ENCODE measurements at places on chromosomes 2 and 18.

DNA sequence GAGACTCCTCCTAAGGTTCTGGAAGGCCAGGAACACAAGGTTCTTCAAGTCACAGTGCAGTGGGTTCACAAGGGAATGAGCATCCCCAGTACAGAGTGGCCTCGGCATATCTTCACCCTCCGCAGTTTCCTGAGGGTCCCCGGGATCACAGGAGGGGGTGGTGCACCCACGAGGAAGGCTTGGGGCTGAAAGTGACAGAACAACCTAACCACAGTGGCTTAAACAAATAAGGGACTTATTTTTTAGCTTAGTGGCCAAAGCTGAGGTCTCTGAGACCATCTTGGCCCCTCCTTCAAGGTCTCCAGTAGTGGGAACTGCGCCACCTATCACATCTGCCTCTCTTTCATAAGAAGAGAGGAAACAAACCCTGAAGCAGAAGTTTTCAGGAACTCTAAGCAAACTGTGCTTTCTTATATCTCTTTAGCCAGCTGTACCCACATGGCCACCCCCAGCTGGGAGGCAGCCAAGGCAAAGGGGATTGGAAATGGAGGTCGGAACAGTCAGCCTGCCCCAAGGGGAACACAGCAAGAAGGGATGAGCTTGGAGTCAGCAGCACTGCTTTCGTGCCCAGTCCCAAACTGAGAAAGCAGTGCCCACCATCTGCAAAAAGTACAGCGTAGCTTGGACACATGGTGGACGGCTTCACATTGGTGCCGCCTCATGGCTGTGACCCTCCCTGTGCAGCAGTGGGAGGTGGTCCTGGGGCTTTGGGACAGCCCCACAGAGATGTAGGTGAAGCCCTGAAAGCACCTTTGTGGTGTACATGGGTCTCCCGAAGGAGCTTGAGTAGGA lies 260.0 kb upstream of the ID2 start:
- DNase-seq = no peak

DNA sequence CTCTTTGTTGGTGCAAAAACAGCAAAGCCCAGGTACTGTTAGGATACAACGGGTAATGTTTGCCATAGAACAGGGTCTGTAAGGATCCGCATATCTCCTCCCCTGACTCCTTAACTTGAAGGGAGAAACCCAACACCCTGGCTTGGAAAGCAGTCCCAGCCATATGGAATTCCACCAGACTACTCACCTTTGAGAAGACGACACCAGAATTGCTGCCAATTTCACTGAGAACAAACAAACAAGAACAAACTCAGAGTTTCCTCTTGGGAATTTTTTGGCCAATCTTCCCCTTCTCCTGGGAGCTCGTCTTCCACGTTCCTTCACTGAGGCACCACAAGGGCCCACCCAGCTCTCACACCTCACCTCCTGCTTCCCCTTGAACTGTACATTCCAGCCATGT lies 29.2 kb downstream of the CAPN14 start:
- no peak for DNase-seq

DNA sequence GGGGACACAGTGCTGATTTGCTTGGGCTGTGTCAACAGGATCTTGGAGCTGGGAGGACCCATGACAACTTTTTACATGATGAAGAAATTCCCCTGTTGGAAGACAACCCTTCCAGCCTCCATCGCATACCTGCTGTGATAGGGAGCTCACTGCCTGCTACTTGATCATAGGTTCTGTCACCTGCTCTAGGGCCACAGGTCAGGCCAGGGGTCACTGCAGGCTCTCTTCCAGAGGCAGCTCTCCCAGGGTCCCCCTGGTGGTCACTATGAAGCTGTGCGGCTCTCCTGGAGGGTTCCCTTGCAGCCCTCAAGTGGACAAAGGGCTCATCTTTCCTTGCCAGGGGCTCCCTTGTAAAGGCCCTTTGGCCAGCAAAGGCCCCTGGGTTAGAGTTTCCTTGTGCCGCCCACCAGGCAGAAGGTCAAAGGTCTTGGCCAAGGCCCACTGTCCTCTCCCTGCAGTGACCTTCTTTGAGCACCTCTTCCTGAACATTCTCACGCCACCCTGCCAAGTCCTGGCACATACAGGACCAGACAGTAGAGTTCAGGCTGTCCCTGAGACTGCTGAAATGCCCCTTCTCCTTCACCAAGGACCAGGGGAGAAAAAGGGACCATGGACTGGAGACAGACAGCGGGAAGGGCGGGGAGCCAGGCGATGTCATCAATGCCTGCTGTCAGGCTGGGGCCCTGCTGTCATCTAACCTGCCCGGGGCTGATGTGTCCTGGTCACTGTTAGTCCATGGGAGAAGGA lies 345.1 kb downstream of the DYSF start:
- peak; percentile 24 for DNase-seq

DNA sequence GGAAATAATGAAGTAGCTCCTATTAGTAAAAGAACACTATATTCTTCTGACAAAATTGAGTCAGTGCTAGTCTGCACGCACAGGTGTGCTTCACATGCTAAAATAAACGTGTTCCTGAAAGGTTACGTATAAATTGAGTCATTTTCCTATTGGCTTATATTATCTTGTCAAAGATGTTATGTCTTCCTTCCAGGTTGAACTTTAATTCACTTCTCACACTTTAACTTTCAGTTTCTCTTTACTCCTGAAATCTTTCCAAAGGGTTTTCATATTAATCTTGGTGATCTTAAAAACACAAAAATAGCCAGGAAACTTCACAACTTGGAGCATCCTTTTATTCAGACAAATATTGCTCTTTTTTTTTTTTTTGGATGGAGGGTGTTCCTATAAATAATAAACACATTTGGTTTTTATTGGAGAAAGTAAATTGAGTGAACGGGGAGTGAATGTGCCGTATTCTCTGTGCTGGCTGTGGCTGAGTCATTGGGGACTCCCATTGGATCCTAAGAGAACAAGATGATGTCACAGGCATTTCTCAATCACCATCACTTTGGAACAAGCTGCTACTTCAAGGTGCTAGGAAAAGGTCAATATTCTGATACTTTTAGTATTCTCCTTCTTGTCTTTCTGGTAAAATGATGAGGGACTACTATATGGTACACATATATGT lies 150.2 kb upstream of the SPATS2L start:
- DNase-seq = no peak

DNA sequence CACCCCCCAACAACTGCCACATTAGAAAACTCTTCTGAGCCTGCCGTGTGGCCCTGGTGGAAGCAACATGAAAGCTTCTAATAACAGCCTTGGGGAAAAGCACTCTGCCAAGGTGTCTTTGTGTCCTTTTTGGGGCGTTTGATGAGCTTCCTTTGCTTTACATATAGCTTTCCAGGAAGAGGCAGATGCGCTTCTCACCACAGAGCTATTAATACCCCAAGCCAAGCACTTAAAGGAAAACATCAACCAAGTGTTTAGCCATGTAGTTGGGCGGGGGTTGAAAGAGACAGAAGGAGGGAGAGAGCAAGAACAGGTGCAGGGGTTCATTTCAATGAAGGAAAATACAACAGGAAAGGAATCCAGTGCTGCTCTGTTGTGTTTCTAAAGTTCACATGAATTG lies 176.1 kb downstream of the VAPA start:
- no peak for DNase-seq

- no peak for DNase-seq
Observed at GRCh38 chr2:30758191-30758651, 49.0 kb downstream of the CAPN13 start.

DNA sequence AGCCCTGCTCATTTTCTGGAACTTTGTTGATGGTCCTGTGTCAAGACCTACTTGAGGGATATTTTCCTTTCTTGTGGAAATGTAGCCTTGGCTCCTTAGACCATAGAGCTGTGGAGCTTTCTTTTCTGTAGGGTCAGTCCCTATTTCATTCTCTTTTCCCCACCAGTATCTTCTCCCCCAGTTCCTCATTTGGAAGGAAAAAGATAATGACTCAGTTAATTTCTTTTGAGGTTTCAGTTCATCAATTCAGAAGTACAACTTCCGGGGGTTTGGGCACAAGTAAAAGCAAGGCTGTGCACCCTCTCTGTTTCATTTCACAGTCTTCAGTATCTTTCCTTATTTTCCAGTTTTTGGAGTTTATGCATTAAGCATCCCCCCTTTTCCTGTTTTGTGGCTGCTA lies 70.7 kb downstream of the CDC42EP3 start:
- DNase-seq = no peak

- no peak for DNase-seq
Observed at GRCh38 chr2:74685408-74685807, 31.4 kb downstream of the SEMA4F start.

GRCh38 chr2:42964439-42965083 lies 172.2 kb upstream of the HAAO start:
- DNase-seq = no peak

DNA sequence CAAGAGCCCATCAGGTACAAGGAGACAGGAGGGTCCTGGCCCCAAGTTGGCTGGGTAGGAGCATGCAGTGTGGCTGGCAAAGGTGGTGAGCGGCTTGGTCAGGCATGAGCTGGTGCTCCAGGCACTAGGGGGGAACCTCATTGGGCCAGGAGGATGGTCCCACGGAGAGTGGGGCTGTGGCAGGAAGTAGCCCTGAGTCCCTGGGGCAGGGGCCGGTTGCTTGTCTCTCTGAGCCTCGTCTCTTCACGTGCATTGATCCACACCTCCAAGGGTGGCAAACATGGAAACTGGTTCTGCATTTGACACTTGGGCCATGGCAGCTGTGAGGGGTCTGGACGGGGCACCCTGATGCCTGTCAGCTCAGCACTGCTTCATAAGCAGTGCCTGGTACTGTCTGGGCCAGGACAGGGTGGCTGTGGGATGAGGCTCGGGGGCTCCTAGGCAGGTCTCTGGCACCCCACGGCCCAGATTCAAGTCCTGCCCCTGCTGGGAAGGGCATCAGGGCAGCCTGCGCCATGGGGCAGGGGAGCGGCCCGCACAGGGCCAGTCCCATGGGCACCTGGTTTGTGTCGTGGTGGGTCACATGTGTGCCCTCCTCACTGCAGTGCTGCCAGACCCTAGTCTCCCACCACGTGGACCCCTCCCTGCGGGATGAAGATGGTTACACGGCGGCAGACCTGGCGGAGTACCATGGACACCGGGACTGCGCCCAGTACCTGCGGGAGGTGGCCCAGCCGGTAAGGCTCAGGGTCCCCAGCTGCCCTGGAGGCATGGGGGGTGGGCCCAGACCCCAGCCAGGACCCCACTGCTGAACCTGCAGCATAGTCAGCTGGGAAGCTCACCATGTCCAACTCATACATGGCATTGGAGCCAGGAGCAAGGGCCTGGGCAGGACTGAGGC lies 16.4 kb downstream of the ESPNL start:
- no peak for DNase-seq

- no peak for DNase-seq
Observed at GRCh38 chr2:75808793-75809535, 98.2 kb upstream of the GCFC2 start.

DNA sequence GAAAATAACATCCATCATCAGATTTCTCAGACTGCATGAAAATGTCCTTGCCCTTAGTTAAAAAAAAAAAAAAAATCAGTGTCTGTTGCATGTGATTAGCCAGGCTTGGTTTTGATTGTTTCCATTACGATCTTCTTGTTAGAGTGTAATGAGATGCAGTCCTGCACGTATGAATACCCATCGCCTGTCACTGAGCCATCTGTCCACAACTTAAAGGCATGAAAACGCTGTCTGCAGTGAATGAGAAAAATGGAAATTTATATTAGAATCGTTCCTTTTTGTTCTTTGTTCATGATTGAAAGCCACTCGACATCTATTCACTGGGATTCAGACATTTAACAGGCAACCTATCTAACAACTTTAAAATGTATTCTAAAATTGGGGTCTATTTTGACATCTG lies 521.7 kb upstream of the SPHKAP start:
- DNase-seq = no peak

DNA sequence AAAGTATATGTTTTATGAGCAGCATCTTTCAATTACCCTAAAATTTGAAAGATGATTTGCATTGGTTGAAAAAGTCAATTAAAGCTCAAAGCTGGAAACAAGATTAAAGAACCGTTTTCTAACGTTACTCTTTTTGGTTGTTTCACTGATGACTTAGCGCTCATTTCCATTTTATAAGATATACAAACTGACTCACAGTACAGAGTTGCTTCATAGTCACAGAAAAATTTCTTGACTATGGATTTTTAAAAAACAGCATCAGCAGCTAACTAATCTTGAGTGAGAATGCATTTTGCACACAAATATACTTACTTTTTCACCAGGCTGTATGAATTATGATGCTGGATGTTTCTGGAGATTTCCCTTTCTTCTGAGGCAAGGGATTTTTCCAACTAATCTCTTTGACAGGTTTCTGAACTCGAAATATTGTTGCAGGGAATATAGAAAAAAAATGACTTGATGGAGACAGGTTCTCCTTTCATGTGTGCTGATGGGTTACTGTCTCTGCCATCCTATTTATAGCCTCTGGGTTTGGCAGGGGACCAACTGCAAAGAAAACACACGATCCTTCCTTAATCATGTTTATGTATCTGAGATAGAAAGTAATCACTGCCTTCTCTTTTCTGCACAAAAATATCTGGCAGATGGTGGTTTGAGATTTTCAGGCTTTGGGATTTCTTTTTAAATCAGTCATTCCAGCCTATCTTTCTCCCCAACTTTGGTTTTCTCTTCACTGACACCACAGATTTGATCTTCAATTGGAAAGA lies 129.4 kb upstream of the DAPL1 start:
- no peak for DNase-seq

- DNase-seq = no peak
Observed at GRCh38 chr2:188897096-188897495, 77.1 kb upstream of the COL3A1 start.

- peak; percentile 53 for DNase-seq
Observed at GRCh38 chr2:9641641-9642040, 10.8 kb upstream of the YWHAQ start.
